NB4 (cell line): ENCODE measurements at places on chromosomes 16 and 17.

- peak; percentile 25 for DNase-seq
Measured at GRCh38 chr17:47200325-47200664, 8.9 kb upstream of the MYL4 start.

GRCh38 chr16:79735271-79735670, 134.7 kb upstream of the MAF start:
- DNase-seq, result no peak

GRCh38 chr17:79520167-79521165, 90.4 kb downstream of the RBFOX3 start:
- DNase-seq, result no peak

DNA sequence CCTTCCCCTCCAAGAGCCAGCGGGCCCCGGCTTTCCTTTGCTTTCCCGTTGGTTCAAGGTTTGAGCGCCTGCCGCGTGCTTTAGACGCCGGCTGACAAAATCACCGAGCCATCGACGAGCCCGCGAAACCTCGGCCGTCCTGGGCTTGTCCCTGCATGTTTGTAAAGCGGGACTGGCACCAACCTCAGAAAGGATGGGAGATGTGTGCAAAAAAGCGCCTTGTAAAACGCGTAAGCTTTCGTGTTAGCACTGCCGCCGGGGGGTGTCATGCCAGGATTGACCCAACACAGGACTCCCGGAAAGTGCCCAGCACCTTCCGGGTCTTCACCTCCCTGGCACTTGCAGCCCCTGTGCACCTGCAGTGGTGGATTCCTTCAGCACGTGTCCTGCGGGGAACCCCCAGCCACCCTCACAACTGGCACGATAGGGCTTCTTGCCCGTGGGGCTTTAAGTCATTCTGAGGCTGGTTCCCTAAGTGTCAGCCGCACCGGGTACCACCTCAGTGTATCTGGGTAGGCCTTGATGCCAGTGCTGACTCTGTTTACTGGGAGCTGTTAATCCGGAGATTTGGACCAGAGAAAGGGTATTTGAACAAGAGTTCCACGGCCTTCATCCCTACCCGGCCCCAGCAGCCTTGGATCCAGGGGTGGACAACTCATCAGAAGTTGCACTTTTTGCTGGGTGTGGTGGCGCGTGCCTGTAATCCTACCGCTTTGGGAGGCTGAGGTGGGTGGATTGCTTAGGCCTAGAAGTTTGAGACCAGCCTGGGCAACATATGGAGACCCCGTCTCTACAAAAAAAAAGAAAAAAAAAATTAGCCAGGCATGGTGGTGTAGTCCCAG, 817 bp downstream of the NDUFAF8 start:
- DNase-seq, result peak; percentile 63

- DNase-seq, result no peak
Measured at GRCh38 chr17:58398574-58399266, 18.6 kb downstream of the RNF43 start.

DNA sequence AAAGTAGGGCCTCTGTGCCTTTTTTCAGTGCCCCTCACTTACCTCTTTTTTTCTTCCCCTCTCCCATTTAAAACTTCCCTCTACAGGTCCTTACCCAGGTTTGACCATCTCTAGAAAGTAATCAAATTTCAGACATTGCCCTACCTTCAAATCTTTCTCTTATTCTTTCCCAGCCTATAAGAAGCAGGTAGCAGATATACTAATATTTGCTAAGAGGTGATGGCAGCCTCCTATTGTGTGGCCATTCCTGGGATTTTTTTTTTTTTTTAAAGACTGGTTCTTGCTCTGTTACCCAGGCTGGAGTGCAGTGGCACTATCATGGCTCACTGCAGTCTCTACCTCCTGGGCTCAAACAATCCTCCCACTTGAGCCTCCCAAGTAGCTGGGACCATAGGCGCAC, 111.1 kb upstream of the HAS3 start:
- DNase-seq, result no peak

- DNase-seq, result no peak
Measured at GRCh38 chr16:47847220-47847970, 308.4 kb downstream of the ABCC12 start.

DNA sequence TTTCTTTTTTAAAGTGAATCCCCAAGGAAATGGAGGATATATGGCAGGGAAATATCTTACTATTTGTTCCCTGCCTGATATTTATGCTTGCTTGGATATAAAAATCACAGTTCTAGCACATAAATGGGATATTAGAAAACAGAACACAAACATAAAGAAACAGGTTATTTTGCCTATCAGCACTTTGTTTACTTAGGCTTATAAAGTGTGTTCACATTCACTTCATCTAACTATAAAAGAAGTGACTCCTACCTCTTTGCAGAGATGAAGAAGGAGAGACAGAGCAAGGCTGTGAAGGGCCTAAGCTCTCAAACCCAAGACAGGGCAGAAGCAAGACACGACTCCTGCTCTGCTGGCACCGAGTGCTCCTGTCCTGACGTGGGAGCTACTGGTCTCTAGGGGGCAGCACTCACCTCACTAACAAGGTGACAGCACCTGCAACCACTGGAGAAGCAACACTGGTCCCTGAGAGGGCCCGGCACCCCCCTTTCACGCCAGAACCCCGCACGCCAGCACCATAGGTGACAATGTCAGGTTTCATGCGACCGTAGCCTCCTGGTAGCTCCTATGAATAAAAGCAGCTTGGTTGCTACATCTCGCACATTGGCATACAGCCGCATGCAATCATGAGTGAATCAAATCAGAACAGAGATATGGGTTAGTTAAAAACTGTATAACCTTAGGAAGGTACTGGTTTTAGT, 32.0 kb downstream of the MBTPS1 start:
- peak; percentile 78 for DNase-seq

DNA sequence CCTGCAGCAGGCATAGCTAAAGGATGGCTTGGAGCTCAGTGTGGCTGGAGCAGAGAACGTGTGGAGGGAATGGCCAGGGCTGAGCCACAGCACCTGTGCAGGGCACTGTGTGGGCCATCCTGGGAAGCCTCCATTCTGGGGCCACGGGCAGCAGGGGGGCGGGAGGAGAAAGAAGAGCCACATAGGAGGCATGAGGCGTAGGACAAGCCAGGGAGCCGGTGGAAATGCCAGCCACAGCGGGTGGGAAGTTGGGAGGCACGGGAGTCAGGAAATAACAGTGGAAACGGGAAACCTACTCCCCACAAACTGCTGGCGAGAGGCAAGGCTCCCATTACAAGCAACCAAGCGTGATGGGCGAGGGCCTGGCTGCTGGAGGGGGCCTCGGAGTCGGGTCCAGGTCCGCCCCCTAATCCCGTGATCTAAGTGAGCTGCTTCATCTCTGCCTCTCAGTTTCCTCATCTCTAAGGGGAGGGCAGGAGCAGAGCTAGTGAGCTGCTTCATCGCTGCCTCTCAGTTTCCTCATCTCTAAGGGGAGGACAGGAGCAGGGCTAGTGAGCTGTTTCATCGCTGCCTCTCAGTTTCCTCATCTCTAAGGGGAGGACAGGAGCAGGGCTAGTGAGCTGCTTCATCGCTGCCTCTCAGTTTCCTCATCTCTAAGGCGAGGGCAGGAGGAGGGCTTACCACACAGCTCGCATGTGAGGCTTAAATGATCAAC, 104.9 kb downstream of the ADCY9 start:
- DNase-seq, result peak; percentile 85
